Right forelimb (tissue), 1 donor: ENCODE measurements at places on chromosomes 11 and 22.

DNA sequence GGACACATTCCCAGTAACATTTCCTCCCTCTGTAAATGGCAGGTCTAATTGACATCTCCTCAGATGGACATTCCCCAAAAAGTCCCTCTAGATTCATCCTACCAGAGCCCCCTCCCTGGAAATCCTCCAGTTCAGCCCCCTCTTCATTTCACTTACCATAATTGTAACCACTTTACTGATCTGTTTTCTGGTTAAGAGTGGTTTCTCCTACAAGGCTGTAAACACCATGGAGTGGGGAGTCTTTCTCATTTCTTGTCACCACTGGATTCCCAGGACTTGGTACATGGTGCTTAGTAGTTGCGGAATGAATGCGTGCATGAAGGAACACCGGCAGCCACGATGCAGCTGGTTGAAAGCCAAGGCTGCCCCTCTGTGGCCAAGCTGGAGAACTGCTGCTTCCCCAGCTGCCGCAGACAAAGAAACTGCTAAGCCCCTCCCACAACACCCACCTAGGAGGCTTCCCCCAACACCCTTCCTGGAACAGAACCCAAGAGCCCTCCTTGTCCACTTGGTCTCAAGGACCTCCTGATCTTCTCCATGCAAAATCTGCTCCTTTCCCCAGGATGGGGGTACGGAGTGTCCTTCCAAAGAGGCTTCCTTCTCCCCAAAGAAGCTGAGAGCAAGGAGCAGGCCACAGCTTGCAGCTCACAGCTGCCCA is 18.6 kb upstream of the SCARF2 start:
- peak; percentile 89 for DNase-seq

DNA sequence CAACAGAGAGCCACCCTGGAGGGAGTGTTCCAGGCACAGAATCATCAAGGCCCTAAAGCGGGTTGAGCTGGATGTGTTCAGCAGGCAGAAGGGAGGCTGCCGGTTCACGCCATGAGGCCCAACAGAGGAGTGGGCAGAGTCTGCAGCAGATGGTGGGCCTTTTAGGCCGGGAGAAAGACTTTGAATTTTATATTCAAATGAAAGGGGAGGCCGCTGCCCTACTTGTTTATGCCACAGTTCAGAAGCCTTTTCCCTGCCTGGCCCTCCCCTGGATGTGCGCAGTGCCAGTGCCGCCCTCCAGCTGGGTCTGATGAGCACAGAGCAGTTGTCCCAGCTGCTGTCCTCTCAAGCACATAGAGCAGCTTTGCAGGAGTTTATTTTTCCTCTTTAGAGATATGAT is 46.9 kb upstream of the TTC12 start:
- DNase-seq, result no peak

DNA sequence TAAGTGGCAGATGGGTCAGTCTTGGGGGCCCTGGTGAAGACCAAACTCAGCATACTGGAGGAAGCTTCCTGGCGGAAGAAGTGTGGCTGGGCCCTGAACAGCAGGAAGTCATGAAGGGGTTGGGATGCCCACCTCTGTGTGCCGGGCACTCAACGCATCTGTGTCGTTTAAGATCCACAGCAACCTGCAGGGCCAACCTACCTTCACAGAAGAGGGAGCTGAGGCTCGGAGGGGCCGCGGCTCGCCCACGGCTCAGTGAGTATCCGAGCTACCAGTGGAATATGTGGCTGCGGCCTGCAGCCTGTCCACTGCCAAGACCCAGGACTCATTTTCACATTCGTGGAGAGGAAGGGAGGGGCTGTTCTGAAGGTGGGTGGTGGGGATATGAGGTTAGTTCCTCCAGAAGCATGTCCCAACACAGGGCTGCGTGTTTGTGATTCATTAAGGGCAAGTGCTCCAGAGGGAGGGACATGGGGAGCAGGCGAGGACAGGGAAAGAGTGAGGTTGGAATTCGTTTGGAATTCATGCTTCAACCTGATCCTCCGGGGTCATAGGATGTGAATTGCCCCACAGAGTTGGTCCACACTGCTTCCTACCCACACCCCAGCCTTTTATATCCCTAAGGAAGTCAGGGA is 99.6 kb downstream of the MPPED1 start:
- no peak for DNase-seq

DNA sequence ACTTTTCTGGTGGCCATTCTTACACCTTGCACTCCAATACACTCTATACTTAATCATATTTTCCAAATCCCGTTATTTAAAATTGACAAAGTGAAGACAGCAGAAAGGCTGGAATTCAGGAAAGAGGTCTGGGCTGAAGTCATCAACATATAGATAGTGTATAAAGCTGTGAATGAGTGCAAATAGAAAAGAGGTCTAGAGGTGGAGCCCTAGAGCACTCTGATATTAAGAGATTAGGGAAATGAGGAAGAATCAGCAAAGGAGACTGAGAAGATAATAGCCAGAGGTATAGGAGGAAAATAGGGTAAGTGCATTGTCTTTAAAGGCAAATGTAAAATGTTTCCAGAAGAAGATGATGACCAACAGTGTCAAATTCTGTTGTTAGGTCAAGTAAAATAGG is 7.9 kb downstream of the CTR9 start:
- DNase-seq, result no peak

DNA sequence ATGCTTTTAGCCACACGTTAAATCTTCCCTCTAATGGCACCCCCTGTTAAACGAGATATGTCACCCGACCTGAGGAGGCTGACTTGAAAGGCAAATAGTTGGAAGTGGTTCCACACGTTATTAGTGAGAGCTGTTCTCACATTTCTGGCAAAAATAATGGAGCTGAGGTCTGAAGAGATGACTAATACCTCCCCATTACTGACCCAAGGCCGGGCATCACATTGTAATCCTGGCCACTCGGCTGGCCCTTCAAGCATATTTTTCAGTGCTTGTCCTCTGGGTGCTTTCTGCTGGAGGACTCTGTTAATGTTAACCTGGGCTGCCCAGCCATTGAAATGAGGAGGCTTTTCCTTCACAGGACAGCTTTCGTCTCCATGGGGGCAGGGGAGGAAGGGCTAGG is 260.0 kb upstream of the CADM1 start:
- DNase-seq, result no peak

DNA sequence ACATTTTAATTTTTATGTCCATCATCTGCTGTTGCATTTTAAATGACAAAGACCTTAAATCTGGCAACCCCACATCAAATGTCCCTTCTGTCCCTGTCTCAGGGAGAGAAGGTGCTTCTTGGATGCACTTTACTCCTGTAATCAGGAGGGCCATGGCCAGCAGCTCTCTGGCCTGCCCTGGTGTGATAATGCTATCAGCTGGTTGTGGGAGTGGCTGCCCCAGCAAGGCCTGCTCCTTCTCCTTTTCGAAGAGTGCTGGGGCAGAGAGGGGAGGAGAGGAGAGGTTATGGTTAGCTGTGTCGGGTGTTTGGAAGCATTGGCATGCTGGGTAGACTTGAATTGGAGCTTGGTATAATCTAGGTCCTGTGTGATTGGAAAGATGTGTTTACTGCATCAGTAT is 12.8 kb downstream of the TNRC6B start:
- no peak for DNase-seq

DNA sequence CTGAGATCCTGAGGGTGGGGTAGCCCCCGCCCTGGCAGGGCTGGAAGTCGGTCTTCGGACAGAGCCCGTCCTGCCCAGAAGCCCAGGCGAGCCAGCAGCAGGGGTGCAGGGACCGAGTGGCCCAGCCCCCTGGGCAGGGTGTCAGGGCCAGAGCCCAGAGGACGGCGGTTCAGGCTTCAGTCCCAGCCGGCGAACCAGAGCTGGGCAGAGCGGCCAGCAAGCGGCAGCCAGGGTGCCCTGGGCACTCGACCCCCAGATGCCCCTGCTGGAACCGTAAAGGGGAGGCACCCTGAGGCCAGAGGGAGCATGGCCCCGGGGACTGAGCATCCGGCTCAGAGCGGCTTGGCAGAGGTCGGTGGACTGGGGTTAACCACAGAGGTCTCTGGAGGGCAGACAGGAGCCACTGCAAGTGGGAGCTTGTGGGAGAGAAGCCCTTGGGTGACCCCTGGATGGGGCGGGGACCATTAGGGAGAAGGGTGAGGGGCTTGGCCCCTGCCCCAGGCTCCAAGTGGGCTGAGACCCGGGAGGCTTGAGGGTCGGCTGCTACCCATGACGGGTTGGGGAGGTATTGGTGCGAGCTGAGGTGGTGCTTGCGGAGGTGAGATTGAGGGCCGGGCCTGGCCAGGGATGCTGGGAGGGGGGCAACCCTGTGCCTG is 15.9 kb downstream of the LSP1 start:
- no peak for DNase-seq

- peak; percentile 16 for DNase-seq
These were observed 520.2 kb downstream of the BRD1 start for GRCh38 chr22:49307481-49307830.

DNA sequence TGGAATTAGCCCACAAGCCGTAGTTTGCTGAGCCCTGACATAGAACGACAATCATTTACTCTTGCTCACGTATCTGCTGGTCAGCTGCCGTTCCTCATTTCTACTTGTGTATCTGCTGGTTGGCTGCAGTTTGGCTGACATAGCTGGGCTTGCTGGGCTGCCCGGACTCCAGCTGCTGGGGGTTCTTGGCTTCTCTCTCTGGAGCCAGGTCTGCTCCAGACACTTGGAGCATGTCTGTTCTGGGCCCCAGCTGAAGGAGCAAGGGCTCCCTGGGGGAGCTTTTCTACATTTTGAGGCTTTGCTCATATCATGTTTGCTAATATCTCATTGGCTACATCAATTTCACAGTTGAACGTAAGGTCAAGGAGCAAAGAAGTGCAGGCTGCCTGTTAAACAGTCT is 47.3 kb downstream of the PRDM11 start:
- no peak for DNase-seq

DNA sequence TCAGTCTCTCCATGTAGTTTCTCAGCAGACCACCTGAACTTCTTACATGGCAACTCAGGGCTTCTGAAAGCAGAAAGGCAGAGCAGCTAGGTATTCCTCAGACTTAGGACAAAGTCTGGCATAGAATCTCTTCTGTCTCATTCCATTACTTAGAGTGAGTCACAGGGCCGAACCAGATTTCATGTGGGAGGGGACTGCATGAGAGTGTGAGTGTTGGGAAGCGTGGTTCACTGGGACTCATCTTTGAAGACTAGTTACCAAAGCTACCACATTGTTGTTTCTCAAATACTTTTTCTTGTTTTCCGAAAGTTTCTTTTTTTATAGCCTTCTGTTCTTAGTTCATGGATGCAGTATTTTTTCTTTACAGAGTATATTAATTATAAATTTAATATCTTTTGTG is 36.1 kb upstream of the SCN3B start:
- DNase-seq, result no peak

GRCh38 chr11:107547961-107548360 is 17.6 kb downstream of the ALKBH8 start:
- no peak for DNase-seq

DNA sequence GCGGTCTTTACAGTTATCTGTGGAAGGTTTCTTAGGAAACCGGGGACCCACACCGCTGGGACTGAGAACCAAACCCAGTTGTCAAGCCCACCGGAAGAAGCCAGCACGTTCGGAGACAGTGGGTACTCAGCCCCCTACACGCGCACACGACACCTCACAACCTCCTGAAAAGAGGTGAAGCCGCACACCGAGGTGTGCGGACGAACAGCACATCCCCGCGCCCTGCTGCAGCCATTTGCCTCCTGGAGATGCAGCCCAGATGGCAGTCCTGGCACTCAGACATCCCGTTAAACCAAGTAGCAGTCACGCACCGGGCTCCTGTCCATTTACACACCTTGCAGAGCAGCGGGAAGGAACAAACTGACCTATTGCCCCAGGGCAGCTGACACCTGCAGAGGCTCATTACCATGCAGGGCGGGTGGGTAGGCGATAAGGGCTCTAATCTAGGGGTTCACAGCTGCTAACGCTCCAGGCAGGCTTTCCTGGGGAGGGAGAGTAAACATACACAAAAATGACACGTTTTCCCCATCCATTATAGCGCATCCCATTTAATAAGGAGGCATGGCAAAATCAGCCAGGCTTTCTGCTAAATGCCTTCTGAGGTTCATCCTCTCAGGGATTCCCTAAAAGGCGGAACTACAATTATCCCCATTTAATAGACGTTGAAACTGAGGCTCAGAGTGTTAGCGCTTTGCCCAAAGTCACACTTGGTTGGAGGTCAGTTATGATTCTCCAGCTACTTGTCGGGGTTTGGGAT is 864 bp upstream of the EHBP1L1 start:
- peak; percentile 57 for DNase-seq

DNA sequence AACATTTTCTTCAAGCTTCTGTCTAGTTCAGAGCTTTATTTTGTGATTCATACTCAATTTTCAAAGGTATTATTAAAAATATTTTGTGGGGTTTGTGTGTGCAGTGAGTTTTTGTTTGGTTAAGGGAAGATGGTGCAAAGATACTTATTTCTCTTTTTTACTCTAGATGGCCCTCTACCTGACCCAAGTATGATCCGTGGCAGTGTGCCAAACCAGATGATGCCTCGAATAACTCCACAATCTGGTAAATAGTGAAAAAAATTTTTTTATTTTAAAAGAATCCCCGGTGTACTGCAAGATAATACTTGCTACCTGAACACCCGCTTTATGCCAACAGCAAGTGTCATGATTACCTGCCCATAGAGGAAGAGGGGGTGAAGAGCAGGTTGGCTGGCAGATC is 54.2 kb downstream of the EP300 start:
- no peak for DNase-seq

DNA sequence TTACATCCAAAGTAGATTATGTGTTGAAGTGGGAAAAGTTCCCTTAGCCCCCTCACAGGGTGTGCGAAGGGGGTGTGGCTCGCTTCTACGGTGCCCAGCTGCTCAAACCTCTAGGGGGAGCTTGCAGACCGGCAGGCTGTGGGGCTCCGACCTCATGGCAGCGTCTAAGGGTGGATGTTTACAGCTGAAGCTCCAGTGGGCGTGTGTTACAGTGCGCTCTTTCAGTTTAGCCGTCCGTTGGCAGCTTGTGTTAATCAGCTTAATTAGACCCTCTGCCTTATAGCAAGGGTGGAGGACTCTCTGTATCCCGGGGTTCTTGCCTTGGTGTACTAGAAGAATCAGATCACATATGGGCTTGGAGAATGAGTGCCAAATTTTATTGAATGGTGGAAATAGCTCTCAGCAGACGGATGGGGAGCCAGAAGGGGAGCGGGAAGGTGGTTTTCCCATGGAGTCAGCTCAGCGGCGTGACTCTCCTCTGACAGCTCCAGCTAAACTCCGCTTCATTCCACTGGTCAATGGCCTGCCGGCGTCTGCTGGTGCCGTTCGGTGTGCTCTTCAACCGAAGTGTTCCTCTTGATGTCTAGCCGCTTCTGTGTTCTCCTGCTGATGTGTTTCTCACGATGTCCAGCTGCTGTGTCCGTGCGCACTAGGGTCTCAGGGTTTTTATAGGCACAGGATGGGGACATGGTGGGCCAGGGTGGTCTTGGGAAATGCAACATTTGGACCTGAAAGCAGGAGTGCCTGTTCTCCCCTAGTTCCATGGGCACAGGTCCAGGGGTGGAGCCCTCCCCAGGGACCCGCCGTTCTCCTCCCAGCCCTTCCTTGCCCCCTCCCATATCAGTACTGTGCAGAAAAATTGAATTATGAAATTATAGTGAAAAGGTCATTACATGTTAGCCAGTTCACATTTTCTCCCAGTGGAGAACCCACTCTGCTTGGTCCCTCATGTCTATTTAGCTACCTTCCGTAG is 28.6 kb upstream of the OR10G7 start:
- DNase-seq, result peak; percentile 66
